ENCODE measurements at places on chromosomes 3 and 15.
A peak's percentile ranks its signal among the peaks of the same experiment; 100 is the strongest.

DNA sequence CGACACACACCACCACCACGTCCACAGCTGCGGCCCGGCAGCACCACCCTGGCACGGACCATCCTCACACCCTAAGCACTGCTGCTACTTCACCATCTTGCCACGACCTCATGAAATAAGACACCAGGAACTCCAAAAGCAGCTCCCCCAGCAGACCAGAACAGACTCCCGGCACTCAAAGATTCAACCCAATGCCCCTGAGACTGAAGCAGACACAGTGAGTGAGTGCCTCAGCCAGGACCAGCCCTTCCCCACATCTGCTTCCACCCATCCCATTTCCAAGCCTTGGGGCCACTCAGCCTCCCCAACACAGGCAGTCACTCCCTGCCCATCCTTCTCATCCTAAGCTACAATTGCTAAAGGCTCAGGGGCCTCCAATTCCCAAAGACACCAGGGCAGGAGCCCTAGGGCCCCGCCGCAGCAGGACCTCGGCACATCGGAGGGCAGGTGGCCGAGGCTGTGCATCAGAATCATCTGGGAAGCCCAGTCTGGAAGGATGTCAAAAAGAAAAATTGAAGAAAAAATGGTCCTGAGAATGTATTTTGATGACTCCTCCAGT, 18.4 kb upstream of the OCA2 start:
- no peak for DNase-seq

DNA sequence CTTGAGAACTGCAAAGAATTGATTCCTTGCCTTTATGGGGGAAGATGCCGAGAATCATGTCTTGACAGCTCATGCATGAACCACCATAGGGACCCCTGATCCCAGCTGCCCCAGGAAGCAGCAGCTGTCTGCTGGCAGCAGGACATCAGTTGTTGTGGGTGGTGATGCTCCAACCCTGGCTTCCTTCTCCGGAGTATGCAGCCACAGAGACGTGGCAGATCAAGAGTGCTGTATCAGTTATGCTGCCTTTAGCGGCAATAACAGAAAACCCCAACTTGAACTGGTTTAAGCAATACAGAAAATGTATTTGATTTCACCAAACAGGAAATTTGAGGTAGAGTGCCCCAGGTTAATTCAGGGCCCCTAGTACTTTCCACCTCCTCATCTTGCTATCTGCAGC, 92.2 kb upstream of the TNFAIP8L3 start:
- no peak for DNase-seq

- no peak for DNase-seq
Observed at GRCh38 chr3:144516589-144516988, 545.0 kb downstream of the DIPK2A start.

- peak; percentile 30 for DNase-seq
Observed at GRCh38 chr3:159252772-159253384, 451.0 kb downstream of the MFSD1 start.

DNA sequence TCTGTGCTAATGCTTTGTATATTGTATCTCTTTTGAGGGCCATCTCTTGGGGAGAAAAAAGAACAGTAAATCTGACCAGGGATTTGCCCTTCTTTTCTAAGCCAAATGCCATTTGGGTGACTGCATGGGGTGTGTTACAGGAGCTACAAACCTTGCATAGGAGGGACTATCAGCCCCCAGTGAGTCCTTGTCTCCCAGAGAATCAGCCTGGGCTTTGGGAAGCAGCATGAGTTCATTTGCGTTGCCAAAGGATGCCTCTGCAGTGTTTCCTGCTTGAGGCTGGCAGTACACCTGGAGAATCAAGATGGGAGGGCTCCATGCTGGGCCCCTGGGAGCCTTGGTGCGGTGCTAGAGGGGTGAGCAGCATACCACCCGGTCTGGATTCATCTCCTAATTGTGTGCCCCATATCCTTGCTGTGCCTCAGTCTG, 49.6 kb upstream of the POLG start:
- DNase-seq = no peak

DNA sequence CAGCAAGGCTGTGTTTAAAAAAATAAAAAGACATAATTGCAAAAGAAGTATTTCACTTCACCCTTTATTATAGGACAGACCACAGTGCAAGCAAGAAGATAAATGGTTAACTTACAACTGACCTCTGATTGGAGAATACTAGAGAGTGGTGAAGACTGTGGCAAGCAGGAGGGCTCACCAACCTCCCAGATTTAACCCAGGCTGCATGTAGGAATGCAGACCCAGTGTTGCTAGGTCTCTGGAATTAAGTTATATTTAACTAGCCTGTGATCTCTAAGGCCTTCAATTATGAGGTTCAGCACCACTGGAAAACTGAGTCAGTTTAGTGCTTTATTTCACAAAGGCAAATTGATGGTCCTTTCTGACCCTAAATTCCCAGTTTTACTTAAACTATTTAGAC, 436.6 kb downstream of the LPP start:
- no peak for DNase-seq

DNA sequence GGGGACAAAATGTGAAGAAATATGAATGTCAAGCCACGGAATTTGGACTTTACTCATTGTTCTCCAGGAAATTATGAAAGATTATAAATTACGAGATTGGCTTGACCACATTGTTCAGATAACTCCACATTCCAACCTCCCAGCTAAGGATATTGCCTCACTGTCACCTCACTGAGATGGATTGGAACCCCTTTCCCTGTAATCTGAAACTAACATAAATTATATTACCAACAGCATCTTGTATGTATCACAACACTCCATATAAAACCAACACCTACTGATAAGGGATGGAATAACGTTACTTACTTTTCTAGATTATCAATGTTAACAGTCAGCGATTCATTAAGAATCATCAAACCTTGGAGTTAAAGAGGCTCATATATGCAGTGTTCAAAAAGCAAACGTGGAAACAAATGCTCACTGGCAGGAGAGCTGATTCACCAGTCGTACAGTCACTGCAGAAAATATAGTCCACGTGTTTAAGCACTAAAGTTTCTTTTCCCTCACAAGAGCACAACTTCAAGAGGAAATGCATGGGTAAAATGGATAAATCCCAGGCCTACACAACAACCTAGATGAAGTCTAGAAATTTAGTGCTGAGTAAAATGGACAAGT, 451.5 kb downstream of the FGF12 start:
- no peak for DNase-seq

DNA sequence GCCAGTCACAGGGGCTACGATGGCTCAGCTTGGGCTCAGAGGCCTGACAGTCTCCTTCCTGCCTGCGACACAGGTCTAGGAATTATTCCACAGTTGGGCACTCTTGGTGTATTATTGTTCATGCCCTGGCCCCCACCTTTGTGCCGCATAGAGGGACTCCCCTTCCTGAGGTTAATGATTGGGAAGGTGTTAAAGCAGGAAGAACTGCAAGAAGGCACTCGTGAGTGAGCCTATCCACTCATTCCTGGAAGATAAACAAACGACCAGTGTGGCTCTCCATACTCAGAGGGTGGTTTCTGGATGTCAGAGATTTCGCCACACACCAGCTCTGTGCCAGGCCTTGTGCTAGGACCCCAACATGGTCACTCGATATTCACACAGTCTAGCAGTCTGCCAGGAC, 12.3 kb downstream of the LIPC start:
- DNase-seq = no peak

GRCh38 chr3:155232605-155233004, 60.9 kb downstream of the STRIT1 start:
- DNase-seq = peak; percentile 36

GRCh38 chr3:63853106-63853505, 10.5 kb downstream of the THOC7 start:
- no peak for DNase-seq

DNA sequence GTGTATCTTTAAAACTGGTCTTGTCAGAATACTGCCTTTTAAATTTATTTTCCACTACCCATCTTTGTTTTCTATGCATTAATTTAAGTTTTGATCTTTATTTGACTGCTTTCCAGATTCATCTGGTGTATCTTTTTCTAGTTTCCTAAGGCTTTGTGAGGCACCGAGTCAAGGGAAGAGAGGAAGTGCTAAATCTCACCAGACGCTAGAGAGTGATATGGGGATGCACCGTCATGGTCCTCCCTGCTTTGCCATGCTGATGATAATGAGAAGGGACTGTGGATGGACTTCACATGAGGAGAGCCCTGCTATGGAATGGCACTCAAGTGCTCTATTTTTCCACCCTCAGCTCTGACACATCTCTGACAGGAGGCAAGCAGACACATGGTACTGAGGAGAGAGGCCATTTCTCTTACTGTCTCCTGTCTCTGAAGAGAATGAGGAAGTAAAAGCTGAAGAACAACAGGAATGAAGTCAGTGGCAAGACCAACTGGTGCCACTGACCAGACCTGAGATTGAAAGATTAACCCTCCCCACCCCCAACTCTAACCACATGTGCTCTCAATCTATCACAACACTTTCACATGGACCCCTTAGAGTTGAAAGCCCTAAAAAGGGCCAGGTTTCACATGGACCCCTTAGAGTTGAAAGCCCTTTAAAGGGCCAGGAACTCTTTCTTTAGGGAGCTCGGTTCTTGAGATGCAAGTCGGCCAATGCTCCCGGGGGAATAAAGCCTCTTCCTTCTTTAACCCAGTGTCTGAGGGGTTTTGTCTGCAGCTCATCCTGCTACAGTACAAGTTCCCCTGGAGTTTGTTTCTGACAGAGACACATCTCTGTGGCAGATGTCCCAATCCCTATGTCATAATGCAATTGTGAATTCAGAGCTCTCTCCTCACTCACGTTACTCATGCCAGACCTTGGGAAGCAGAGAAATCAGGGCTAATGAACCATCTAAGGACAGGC, at the start of gene IQCF2:
Gene IQCF2 (plus strand): TSS at position 913 of the 963 bp plus-strand sequence. CDS start 52 bp downstream, outside the sequence.
- DNase-seq = no peak

DNA sequence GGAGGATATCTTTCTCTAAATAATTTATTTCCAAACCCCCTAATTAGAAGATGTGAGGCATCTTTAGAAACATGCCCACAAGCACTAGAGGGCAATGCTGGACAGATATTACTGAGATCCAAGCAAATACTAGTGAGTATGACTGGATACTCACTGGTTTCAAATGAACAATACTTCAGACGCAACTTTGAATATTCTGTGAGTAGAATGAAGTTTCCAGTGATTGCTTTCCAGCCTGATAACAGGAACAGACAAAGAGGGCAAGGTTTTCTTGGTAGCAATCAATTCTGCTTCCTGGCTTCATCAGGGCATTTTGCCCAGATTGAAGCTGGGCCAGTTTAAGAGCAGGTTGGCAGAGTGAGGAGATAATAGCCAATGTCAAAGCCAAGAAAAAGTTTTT, 442.6 kb upstream of the PDZRN3 start:
- DNase-seq = no peak

- no peak for DNase-seq
Observed at GRCh38 chr3:28745436-28745835, 396.8 kb upstream of the AZI2 start.

- no peak for DNase-seq
Observed at GRCh38 chr3:86954747-86955146, 36.2 kb downstream of the VGLL3 start.

DNA sequence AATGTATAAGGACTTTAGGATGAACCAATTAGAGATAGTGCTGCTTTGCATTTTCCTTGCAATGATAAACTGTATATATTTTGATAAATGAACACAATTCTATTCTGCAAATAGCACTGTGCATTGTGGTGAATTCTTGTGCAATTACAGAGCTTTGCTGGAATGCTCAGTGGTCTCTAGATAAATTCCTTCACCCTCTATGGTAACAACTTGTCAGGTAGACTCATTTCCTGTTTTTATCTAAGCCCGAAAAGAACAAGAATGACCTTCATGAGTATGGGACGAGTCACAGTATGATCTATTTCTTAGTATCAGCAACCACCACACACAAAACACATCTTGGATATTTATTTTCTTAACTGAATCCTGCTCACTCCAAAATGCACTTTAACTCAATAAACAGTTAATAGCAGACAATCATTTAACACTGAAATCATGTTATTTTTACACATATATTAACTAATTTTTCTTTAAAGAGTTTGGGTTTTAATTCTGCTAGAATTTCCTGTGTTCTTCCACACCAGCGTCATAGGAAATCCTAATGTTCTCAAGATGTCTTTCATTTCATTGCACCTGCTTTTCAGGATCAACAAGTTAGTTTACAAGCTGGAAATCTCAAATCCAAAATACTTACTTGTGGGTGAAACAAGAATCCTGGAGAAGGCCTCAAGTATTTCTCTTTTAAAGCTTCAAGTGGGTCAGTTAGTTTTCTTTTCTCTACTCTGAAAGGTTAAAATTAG, 551.2 kb downstream of the MECOM start:
- DNase-seq = no peak

- DNase-seq = no peak
Observed at GRCh38 chr15:47288794-47289193, 428.5 kb upstream of the SEMA6D start.

GRCh38 chr15:82944821-82945220, 7.7 kb downstream of the HOMER2 start:
- no peak for DNase-seq

DNA sequence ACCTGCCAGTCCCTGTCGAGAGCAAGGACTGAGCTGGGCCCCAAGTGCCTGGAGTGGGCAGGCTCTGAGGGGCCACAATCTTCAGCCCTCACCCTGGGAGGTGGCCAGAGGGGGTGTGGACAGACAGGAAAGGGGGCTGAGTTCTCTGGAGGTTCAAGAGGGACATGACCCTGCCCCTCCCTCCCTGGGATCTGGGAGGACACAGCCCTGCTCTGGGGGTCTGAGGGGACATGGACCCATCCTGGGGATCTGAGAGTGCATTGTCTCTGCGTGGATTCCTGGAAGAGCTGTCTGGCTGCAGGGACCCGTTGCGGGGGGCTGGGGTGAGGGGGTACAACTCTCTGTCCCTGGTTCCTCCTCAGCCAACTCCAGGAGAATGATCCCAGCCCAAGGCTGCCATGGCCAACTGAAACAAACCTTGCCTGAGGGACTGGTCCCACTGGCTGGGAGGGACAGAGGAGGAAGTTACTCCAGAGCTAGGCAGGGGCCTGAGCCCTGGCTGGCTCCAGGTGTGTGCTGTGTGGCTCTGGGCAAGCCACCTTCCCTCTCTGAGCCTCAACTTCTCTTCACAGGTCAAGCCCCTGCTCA, 29.0 kb downstream of the PTH1R start:
- no peak for DNase-seq

DNA sequence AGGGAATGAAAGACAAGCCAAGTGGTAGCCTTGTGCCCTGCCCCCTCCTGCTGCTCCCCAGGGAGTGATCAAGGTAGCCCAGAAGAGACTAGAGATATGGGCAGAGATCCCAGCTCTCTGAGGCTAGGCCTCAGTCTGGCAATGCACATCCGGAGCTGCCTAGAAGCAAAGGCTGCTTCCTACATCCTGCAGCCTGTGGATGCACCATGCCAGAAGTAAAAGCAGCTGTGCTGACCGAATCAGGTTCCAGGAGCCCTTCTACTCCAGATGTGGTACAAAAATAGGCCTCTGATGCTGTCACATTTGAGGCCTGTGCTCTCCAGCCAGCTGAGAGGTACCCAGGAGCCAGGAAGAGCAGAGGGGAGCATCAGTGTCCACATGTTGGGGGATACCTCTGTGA, 16.0 kb downstream of the TRAIP start:
- DNase-seq = no peak

Data from T47D (cell line).